ENCODE measurements at places on chromosomes 6 and 20.

- DNase-seq, result no peak
Measured at GRCh38 chr6:77492530-77492929, 29.2 kb upstream of the HTR1B start.

DNA sequence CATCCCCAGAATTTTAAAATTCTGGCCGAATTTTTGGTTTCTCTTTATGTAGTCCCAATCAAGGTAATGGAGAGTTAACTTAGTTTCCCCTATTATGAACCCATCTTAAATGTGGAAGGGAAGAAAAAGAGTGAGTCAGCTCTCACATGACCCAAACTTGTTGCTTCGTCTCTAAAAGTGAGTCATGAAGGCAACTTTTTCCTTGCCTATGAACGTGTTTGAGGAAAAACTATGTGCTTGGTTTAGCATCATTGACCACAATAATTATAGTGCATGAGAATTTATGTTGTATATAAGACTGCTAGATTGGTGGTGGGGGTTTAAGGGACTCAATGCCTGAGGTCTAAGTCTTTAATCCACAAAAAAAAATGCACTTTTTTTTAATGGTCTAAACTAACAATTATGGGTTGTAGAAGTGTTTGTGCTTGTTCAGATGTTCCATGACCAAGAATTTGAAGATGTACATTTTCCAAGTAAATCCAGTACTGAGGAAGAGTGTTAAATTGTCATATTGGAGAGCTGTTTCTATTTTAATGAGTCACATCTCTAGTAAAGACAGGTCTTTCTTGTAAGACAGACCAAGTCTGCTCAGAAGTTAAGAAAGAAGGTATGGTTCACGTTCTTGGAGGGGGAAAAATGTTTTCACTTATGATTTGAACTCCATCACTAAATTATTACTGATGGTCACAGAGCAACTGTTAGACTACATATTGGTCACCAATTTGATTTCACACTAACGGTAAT is 409.9 kb upstream of the MARCKS start:
- peak; percentile 72 for DNase-seq

DNA sequence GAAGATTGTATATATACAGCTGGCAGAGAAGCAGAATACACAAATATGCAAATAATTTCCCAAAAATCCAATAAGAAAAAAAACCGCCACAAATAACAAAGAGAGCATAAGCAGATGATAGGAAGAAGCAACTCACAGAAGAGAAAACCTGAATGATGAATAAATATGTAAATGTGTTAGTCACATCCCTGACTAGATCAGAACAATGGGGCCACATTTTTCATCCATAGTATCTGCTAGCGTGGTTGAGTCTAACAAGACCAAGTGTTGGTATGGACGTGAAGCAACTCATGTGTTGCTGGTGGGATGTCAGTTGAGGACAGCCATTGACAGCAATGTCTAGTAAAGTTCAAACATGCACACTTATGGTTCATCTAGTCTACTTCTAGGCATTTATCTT is 3.9 kb upstream of the SLC22A3 start:
- no peak for DNase-seq

GRCh38 chr6:71181565-71181964 is 107.0 kb upstream of the OGFRL1 start:
- peak; percentile 43 for DNase-seq

DNA sequence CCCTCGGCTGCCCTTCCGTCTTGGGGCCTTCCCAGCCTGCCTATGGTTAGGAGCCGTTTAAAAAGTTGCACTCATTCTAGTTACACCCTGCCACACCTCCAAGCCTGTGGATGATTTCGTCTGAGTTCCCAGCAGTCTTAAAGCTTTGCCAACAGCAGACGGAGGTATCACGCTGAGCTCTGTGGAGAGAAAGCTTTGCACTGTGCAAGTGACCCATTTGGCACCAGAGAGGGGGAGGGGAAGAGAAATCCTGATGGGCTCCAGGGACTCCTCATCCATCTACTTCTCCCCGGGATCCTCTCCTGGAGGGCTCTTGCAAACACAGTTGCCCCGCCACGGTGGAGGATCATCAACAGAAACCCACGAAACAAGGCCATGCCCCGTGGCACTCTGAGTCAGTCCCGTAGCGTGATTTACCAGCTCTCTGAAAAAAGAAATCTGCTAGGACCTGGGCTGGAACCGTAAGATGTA is 98.8 kb upstream of the CITED2 start:
- no peak for DNase-seq

- DNase-seq, result no peak
Measured at GRCh38 chr6:28693033-28693750, 167.5 kb downstream of the GPX5 start.

- no peak for DNase-seq
Measured at GRCh38 chr6:17057322-17057721, 44.5 kb upstream of the STMND1 start.

DNA sequence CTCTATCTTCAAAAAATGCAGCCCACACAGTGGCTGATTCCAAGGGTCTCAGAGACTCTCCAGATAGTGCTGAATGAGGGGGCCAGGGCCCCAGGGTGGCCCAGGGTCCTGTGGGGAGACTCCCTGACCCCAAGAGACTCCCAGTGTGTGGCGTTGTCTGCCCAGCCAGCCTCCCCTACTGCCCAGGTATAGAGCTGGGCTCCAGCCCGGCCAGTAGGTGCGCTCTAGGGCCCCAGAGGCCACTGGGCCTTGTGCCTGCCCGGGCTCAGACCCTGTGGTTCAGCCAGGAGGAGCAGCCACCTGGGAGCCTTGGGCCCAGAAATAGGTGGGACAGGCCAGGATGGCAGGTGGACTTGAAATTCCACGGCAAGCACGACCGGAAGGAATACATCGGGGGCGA is 30.3 kb upstream of the GATA5 start:
- DNase-seq, result no peak

GRCh38 chr6:165184192-165184979 is 125.0 kb downstream of the C6orf118 start:
- no peak for DNase-seq

- no peak for DNase-seq
Measured at GRCh38 chr6:125919618-125920017, 37.0 kb upstream of the HINT3 start.

DNA sequence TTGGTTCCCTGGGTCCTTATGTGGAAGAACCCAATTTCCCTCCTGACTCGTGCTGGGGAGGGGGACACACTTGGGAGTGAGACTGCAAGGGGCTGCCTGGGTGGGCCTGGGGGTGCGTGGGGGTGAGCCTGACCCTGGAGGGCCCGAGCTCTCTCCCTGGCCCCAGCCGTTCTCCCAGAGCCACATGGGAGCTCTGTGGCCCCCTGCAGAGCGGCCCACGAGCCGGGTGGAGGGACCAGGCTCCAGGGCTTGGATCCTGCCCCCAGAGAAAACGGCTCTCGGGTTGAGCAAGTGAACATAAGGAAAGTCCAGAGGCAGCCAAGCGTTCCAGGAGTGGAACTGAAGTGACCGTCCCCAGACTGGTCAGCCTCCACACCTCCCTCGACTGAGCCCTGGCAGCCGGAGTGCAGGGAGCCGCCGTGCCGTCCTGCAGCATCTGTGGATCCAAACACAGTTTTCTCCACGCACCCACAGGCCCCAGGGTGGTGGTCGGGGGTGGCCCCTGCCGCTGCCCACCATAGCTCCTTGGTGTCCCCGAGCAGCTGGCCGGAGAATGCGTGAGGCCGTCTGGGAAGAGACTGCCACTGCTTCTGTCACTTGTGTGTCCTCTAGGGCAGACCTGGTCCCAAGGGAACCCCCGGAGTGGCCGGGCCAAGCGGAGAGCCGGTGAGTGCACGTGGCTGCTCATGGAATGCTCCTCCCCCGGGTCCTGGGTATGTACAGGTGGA is 10.6 kb downstream of the COL9A3 start:
- DNase-seq, result no peak

DNA sequence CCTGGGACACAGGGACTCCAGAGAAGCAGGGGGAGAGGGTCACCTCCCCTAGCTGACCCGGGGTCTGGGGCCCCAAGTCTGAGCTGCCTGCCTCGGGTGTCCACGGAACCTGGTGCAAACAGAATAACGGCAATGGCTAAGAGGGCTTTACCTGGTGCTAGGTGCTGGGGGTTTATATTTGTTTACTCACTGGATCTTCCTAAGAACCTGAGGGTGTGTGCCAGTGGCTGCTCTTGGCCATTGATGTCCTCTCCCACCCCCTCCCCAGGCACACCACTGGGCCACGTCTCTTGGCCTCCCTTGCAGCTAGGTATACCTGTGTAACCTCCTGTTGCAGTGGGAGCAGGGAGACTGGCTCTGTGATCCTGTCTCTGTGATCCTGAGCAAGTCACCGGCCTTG is 157.9 kb upstream of the MLN start:
- no peak for DNase-seq

- DNase-seq, result no peak
Measured at GRCh38 chr6:55674672-55675071, 95.7 kb upstream of the HMGCLL1 start.

Measured in AG09319 (cell line).